ENCODE measurements at places on chromosomes 7 and 10.

DNA sequence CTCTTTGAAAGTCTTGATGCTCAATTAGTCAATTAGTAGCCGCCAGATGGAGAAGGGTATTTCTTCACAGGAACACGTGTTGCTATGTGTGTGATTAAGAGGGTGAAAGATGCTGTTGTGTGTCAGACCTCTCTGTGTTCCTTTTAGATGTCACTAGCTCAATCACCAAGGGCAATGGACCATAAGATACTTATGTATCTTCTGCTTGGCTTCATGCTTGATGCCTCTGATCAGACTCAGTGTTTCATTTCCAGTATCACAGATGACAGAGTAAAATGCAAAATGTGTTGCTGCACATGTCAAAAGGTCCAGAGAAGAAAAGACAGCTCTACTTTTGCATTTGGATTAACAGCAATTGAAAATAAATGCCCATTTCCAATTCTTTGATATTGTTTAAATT, 865.9 kb downstream of the CNTNAP2 start:
- DNase-seq: no peak

DNA sequence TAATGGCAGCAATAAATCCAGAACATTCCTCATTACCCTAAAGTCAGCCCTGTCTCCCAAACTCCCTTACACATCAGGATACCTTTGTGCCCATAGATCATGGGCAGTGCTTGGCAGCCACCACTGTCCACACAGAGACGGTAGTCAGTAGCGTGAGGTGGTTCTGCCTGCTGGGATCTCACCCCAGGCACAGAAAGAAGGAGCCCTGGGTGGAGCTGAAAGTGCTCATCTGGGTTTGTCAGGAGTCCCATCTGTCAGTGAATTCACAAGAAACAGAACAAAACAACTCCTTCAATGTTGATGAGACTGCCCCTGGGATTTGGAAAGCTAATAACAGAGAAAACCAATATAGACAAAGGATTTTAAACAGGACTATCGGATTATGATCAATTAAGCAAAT, 90.2 kb upstream of the PRSS58 start:
- no peak for DNase-seq

GRCh38 chr10:112835217-112835715, 114.8 kb upstream of the TCF7L2 start:
- DNase-seq: no peak

DNA sequence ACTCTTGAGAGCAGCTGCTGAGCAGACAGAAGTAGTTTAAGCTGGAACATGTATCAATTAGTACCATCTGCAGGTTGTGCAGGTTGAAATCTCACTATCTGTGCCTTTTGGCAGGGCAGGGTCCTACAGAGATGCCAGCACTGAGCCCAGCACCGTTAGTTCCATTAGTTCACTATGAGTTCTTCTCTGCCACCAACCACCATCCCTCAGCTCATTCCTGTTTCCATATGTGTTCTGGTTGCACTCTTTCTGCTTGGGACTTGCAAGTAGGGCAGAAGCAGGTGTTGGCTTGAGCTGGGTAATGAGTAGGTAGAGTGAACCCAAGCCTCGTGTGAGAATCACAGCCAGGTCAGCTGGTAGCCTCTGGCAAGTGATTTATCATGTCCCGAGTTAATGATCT, 2.8 kb downstream of the SMO start:
- DNase-seq: no peak

DNA sequence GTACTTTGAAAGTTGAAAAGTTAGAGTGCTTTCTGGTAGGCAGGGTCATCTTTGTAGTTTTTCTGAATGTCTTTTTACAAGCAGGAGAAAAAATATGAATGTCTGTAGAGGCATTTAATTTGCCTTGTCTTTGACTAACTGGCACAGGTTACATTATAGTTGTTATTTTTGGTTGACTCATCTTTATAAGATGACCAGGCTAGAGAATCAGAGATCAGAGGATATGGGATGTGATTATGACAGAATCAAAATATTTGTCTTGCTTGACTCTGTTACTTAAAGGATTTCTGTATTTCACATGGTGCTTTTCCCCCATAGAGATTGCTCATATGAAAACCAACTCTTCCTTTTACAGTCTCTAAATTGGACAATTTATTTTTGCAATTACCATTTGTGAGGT, 2.4 kb downstream of the ZMYND11 start:
- DNase-seq: peak; percentile 35

DNA sequence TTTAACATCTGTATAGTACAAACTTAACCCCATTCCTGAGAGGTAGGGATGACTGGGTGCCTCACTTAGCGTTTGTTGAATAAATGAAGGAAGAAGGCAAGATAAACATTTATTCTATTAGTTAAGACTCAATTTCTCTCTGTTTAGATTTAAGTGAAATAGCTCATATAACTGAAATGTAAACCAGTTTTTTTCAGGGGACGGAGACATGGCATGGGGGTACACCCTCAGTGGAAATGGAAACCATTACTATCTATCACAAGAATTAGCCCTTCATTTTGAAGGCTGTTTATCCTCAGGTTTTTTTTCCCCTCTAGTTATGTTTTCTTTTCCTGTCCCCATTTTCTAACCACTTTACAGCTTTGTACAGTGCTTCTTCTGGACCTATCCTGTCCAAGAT, 35.6 kb upstream of the PDLIM1 start:
- DNase-seq: no peak
